ENCODE measurements at places on chromosomes 4 and X.

GRCh38 chr4:89197920-89198319 lies 86.6 kb downstream of the TIGD2 start:
- DNase-seq = no peak

- no peak for DNase-seq
These were observed 46.8 kb downstream of the PKD2 start for GRCh38 chr4:88054229-88054628.

GRCh38 chr4:103018391-103019307 lies 856 bp downstream of the SLC9B1 start:
- DNase-seq = no peak

DNA sequence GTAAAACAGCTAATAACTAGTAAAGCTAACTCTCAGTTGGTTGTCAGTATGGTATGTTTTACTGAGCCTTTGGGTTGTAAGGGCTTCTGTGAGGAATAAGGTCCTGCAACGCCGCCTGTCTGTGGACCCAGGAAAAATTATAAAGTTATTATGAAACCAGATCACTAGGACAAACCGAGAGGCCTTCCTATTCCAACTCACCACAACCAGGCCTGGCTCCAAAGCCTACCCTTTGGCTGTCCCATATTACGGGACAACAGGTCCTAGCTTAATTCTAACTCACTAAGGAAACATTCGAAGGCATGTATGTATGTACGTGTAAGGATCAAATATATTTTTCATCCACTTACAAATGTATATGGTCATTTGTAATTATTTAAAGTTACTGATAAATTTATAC lies 1.4 kb downstream of the ANKRD17 start:
- DNase-seq = peak; percentile 30

DNA sequence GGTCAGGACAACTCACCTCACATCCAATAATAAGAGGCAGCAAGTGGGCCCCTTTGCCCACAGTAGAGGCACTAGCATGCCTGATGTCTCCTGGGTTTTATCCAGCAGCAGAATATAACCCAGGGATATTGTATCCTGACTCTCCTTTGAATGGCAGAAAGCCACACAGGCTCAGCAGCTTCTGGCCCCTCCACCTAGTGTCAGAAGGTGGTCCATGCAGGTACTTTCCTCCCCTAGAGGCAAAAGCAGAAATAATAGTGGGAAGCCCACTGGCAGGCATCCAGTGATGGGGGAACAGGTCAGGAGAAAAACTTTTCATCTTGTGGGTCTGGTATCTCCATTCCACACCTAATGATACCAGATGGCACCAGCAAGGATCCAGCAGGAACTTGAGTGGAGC lies 75.5 kb upstream of the IRS4 start:
- no peak for DNase-seq

- DNase-seq = no peak
These were observed 74.1 kb downstream of the TAB3 start for GRCh38 chrX:30814978-30815377.

GRCh38 chr4:152485726-152486276 lies 50.1 kb downstream of the FBXW7 start:
- DNase-seq = no peak

- DNase-seq = no peak
These were observed at the start of gene CPZ for GRCh38 chr4:8592366-8593263. CPZ (plus strand) TSS chr4:8592765; CDS start chr4:8592834, 69 bp downstream.

DNA sequence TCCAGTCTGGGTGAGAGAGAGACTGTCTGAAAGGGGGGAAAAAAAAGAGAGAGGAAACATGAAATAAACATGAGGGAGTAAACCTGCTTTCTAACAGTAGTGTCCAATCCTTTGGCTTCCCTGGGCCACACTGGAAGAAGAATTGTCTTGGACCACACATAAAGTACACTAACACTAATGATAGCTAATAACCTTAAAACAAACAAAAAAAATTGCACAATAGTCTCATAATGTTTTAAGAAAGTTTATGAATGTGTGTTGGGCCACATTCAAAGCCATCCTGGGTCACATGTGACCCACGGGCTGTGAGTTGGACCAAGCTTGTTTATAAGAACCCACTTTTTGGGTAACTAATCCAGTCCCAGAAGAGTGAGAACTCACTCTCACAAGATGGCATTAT lies 30.3 kb downstream of the PDS5A start:
- no peak for DNase-seq

DNA sequence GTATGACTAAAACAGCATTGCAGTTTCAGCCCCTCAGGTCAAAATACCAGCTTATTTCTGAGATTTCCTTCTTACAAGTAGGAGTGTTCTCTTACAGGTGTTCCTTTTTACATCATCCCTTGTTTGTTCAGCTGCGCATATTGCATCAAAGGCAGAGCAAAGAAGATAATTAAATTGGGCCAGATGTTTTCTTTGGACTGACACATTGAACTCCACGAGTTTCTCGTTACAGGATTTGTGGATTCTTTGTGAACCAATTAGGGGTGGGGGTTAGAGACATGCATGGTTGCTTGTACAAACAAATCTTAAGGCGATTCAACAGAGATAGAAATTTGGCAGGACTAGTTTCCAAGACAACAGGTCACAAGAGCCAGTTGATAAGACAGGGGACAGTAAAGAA lies 95.7 kb downstream of the SPANXN4 start:
- DNase-seq = no peak

DNA sequence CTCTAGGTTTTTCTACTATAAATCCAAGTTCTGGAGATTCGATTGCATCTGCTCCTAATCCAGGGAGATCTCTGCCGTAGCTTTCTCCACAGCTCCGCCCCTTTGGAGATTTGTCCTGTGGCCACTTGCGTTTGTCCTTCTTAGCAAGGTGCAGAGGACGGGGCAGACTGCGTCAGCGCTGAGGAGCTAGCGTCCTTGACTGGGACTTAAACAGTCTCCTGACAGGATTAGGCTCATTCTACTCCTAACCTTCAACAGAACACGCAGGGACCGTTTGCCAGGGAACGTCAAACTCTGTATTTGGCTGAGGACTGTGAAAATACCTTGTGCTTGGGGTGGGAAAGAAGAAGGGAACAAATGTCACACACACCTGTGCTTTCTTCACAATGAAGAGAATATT lies 38.6 kb downstream of the SORBS2 start:
- DNase-seq = no peak

- DNase-seq = no peak
These were observed 4.2 kb upstream of the AKAP17A start for GRCh38 chrX:1587161-1587560.

GRCh38 chr4:40065010-40065409 lies 8.4 kb downstream of the N4BP2 start:
- DNase-seq = no peak

DNA sequence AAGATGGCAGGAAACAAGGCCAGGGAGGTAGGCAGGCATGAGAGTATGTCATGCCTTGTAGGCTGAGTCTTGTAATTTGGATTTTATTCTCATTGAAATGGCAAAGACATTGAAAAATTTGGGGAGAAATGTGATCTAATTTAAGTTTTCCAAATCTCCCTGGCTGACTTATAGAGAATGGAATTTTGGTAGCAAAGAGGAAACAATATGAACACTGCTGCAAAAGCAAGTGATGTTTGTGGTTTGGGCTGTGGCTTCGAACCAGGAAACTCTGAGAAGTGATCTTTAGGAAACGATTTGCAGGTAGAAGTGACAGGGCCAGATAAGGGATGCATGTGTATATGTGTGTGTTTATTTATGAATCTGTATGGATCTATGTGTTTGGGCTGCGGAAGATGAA lies 35.6 kb downstream of the ARSJ start:
- DNase-seq = no peak

- no peak for DNase-seq
These were observed 24.2 kb downstream of the NELFA start for GRCh38 chr4:1984406-1985191.

DNA sequence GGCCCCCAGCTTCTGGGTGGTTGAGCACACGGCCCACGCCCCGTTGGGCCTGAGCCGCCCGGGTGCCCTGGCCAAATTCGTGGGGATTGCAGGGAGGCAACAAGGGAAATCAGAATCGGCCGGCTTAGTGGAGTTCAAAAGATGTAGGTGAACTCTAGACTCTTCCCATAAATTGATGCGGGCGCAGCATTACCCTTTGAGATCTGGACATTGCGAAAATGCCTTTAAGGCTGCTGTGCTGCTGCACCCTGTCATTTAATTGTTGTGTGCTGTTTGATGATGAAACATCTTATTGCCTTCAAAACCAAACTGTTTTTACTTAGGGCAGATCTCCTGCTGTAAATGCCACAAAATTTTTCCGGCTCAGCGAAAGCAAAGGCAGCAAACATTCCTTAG lies 409 bp upstream of the MPP1 start:
- DNase-seq = no peak

GRCh38 chrX:48789366-48790220 lies 3.2 kb downstream of the GATA1 start:
- DNase-seq = no peak

DNA sequence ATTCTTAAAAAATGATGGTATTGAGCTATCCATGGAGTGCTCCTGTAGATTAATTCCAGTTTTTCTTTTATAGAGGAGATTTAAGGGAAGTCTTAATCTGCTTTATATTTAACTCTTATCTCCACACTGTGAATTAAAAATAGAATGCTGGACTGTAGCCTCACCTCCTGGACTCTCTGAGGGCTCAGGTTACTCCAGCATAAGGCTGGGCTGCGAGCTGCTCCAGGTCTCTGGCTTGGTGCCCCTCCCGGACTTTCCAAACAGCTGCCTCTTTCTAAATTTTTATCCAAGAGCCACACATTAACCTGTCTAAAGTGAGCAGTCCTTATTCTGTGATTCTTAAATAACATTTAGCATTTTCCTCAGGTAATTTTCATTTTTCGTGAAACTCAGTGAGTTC lies 218.7 kb upstream of the JADE1 start:
- no peak for DNase-seq

DNA sequence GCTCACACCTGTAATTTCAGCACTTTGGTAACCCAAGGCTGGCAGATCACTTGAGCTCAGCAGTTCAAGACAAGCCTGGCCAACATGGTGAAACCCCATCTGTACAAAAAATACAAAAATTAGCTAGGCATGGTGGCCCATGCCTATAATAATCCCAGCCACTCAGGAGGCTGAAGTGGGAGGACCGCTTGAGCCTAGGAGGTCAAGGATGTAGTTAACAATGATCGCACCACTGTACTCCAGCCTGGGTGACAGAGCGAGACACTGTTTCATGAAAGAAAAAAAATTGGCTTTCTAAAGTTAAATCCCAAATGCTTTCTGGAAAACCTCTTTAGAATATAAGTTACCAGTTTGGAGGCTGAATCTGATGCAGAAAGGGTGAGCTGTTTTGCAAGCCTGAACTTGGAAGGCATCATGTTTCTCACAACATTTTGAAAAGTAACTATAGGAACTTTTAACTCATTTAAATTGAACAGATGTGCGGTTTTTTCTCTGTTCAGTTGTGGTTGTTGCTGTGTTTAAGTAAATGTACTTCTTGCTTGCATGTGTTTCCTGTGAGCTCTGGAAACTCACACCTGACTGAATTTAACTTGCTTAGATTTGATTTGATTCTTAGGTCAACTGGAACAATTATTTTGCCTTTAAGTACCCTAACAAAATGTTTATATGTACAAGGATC lies 39.8 kb upstream of the TMEM131L start:
- DNase-seq = no peak

GRCh38 chr4:179465131-179465797 lies 2023.0 kb upstream of the AGA start:
- no peak for DNase-seq

DNA sequence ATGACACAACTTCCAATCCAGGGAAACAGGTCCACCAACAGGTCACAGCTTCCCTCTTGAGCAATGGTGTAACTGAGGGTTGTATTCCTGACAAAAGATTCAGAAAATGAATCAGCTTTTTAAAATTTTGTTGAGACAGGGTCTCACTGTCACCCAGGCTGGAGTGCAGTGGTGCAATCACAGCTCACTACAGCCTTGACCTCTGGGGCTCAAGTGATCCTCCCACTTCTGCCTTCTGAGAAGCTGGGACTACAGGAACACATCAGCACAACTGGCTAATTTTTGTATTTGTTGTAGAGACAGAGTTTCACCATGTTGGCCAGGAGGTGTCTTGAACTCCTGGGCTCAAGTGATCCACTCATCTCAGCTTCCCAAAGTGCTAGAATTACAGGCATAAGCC lies 43.7 kb downstream of the SAT1 start:
- DNase-seq = no peak

DNA sequence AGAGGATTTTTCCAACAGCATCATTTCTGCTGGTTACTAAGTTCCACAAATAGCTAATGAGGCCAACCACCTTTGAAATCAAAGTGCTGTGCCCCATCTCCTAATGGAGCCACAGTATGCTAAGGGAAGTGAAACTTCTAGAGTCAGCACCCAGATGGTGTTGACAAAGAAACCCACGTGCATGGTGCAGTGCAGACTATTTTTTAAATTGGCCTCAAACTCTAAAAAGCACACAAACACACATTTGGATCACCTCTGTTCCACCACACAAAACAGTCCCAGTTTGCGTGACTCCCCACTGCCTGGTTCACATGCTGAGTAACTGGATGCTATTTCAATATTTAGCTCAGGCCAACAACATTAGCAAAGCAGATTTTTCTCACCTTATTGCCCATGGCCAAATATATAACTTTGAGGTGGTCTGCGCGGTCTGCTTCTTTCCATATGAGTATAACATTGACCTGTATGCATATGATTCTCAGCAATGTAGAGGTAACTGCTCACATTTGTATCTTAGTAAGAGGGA lies 69.9 kb downstream of the AMELX start:
- DNase-seq = no peak

- DNase-seq = no peak
These were observed 4.0 kb upstream of the PDGFRA start for GRCh38 chr4:54224996-54225597.

GRCh38 chr4:184628103-184628502 lies 21.1 kb downstream of the CASP3 start:
- no peak for DNase-seq

DNA sequence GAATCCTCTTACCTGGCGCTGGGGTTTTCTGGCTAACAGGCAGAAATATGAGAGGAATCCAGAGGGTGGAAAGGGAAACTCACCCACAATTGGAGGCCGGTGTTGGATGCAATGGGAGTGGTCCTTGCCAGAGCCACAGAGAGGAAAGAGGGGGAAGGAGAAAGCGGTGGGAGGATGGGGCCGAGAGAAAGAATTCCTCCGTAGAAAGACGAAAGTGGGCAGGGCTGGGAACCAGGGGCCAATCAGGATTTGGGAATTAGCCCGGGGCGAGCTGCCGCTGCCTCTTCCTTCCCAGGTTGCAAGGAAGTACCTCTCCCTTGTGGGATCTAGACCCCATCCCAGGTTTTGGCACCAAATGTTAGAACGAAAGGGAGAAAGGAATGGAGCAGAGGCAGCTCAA lies 83.1 kb upstream of the SPIN4 start:
- no peak for DNase-seq

DNA sequence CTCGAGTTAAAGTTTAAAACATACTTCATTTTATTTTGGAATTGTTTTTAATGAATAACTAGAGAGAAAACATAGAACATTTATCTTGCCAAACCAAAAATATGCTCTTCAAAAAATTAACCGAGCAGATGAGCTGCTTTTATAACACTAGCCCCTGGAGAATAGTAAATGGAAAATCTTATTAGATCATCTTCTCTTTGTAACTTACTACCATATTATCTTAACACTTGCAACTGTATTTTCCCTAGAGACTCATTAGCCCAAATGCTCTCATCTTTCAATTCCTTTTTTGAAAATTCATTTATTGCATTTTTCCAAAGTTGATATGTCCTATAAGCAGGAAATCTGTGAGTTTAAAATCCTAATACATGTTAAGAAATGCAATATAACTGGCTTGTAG lies 143.3 kb downstream of the CAMK2D start:
- DNase-seq = no peak
